Kidney tubule cell (primary cell): ENCODE measurements at places on chromosomes 3 and 15.

DNA sequence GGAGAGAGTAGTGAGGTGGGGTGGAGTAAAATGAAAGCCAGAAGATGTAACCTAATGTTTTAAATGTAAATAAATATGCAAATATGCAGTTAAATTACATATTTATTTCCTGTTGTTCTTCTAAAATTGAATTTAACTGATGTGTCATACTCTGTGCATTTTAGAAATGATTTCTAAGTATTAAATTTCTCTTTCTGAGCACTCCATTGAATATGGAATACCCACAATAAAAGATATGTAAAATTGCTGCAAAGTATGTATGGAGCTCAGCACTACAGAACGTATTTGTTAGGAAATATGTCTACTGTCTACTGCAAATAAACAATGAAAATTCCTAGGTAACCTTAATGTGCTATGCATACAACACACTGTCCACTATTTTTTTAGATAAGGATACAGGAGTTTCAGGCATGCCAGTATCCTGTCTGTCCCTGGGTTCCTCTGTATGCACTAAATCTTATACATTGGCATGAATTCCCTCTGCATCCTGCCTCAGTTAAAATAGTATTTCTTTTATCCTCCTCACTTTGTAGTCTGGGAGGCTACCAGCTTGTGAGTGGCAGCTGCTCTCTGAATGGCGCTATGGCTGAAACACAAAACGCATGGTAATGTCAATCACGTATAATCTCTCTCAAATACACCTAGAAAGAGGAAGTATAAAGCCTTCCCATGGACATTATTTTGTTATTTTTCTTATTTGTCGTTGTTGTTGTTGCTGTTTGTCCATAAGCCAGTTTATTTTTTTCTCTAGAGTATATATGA is 579.5 kb downstream of the PYDC2 start:
- DNase-seq = no peak

GRCh38 chr3:174382878-174383277 is 476.3 kb upstream of the NAALADL2 start:
- DNase-seq = no peak

GRCh38 chr3:124686028-124686670 is 44.1 kb upstream of the UMPS start:
- peak; percentile 71 for DNase-seq

DNA sequence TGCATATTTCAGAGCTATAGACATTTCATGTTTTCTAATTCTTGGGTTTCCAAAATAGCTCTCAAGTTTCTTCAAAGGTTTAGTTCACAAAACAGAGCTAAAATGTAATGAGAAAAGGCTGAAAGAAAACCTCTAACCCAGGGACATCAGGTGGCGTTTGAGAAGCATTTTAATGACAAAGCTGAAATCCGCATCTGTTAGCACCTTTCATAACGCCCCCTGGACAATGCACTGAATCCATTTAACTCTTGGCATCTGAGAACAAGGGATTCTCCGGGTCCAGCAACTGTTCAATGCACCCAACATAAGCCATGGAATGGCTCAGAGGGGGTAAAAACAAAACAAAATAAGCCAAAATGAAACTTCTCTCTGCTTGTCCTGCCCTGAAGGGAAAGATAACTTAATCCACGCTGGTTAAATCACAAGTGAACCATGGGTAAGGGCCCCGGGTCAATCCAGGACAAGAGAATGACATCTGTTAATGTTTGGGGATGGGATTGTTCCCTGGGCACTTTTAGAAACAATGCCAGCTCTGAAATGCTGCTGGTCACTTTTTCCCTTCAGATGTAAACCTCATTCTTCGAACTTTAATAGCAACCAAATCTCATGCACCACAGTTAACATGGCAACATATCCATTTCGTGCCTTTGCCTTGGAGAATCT is 466.2 kb upstream of the ADAMTS9 start:
- no peak for DNase-seq

DNA sequence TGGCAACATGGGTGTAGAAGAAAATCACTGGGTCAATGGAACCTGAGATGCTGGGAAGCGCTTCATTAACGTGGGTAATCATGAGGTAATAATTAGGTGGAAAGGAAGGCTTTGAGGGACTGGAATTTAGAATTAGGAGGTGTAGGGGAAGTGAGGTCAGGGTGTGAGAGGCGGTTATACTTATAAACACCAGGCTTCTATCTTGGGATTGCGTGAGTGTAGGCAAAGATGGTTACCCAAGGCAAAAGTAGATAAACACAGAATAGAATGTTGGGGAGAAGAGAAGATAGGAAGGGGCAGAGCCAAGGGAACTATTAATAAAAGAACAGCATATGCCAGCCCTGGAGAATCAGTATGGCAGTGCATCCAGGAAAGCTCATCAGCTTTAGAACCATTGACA is 3.3 kb upstream of the AQP9 start:
- DNase-seq = no peak

DNA sequence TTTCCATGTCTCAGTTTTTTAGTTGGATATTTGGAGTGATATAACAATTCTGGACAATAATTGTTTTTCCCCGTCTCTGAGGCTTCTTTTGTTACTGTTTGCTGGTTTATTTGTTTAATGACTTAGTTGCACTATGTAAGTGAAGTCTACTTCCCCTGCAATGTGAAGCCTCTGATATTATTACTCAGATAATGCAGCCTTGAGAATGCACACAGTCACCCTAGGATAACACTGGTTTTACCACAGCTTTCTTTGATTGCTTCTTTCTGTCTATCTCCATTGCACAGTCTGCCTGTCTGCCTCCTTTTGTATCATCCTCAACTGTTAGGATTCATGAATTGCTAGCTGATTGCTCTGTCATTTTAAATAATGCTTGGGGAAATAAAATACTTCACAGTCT is 208.7 kb upstream of the ROBO1 start:
- no peak for DNase-seq

DNA sequence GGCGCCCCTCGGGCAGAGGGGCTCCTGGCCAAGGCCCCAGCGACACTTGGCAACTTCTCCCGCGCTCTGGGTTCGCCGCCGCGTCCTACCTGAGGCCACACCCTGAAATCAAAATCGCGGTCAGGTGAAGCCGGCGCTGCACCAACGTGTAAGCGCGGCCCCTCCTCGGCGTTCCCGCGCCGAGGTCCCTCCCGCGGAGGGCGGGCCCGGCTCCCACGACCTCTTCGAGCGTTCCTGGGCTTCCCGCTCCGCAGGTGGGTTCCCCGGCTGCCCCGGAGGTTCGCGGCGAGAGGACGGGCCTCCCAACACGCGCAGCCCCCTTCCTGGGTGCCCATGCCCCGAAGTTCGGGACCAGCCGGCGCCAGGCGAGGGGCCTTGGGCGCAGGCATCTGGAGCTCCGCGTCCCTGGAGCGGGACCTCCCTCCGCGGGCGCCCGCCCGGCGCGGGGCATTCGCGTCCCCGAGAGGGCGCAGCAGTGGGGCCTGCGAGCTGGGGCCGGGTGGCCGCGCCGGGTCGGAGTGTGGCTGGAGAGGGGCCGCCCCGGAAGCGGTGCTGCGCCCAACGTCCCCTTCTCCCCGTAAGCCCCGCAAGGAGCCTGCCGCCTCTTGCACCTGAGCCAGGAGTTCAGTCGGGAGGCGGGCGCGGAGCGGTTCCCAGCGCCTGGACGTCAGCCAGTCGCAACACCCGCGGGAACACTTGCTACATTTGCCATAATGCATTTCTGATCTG is 13.7 kb downstream of the PAK6 start:
- peak; percentile 42 for DNase-seq

DNA sequence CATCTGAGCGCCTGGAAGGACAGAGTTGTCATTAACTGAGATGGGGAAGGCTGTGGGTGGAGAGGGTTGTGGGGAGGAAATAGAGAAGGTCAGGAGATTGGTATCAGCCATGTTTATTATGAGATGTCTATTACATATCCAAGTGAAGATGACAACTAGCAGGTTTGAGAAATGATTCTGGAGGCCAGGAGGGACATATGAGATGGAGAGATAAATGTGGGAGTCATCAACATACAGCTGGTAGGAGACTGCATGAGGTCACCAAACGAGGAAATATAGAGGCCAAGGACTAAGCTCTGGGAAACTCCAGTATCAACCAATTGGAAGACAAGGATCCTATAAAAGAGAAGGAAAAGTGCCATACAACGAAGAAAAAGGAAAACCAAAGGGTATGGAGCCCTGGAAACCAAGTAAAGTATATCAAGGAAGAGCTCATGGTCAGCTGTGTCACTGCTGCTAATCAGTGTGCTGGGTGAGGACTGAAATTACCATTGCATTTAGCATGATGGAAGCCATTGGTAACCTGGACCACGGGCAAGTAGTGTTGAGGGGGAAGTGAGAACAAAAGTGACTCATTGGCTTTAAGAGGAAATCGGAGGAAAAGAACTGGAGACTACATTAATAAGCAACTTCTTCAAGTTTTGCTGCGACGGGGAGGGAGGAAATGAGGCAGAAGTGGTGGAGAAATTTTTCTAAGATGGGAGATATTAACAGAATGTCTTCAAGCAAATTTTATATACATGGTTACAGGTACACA is 14.0 kb upstream of the UACA start:
- DNase-seq = peak; percentile 69
